ENCODE measurements at places on chromosomes 11 and 22.

DNA sequence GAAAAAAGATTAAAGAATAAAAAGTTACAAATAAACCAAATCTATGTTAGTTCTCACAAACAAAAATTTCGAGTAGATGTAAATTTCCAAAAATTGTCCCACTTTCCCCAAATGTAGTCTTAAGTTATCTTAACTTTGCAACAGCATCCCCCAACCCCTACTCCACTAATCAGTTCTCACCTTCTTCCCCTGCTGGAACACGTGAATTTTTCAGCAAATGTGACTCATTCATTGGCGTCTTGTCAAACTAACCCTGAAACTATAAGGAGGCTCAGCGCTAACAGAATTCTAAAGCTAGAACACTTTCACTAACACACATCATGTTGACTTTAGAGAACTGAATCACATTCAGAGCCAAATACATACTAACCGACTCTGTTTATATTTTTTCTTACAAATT lies 46.1 kb downstream of the PHF21A start:
- no peak for DNase-seq

GRCh38 chr11:111423250-111423615 lies 44.2 kb upstream of the POU2AF1 start:
- no peak for DNase-seq

- no peak for DNase-seq
These were observed 9.3 kb downstream of the MRPL16 start for GRCh38 chr11:59801160-59801706.

GRCh38 chr22:37607010-37607934 lies 1.4 kb upstream of the GGA1 start:
- peak; percentile 89 for DNase-seq

- DNase-seq, result no peak
These were observed 44.4 kb downstream of the GDPD5 start for GRCh38 chr11:75481223-75481921.

DNA sequence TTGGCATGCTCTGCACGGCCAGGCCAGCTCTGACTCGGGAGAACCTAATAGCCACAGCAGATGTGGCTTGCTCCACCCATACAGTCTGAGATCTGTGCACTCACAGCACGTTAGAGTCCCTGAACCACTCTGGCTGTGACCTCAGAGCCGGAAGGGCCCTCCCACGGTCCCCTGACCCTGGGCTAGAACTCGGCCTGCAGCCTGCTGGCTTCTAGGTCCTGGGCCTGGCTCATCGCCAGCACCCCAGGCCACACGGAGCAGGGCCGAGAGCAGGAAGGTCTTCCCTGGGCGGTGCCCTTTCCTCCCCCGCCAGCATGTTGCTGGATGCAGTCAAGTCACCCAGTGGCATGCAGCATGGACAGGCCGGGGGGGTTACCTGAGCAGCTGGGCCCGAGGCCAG lies 35.3 kb upstream of the TTLL12 start:
- no peak for DNase-seq

DNA sequence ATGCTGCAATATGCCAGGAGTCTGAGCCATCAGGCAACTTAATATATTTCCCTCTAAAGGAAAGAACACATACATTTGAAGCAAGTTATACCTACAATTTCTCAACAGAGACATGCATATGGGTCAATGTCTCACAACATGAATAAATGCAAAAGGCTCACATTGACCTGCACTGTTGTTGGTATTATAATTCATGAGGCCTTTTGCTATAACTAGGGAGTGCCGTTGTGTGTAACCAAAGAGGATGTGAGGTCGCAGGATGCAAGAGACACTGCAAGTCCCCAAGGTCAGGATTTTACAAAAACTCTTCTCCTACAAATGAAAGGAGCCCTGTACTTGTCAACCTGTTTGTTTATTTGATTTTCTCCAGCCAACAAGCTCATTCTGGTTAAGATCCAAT lies 250.5 kb downstream of the LARGE1 start:
- DNase-seq, result no peak

DNA sequence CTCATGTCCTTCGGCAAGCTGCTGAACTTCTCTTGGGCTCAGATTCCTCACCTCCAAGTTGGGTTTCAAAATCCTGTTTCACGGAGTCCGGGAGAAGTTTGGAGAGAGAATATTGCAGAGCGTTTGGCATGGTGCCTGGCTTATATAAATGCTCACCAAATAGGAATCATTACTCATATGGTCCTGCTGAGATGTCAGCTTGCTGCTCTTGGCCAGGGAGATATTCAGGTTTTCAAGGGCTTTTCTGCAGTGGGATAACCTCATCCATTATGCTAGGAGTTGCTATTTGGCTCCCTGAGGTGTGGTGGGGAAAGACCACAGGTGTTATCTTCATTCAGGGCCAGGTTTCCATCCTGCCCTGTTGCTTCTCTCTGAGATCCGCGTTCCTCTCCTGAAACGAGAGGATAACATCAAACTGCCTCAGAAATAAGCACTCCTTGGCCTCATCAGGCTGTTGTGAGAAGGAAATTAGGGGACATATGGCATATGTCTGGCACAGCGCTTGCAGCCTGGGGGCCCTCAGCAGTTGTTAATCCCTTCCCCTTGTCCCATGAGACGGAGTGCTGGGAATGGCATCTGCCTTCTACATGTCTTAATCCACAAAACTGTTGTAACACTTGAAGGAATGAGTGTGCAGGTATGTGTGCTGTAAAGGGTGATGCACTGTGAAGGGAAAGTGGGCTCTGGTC lies 29.9 kb upstream of the ACER3 start:
- no peak for DNase-seq

- no peak for DNase-seq
These were observed 127.7 kb upstream of the MTNR1B start for GRCh38 chr11:92841719-92842118.

DNA sequence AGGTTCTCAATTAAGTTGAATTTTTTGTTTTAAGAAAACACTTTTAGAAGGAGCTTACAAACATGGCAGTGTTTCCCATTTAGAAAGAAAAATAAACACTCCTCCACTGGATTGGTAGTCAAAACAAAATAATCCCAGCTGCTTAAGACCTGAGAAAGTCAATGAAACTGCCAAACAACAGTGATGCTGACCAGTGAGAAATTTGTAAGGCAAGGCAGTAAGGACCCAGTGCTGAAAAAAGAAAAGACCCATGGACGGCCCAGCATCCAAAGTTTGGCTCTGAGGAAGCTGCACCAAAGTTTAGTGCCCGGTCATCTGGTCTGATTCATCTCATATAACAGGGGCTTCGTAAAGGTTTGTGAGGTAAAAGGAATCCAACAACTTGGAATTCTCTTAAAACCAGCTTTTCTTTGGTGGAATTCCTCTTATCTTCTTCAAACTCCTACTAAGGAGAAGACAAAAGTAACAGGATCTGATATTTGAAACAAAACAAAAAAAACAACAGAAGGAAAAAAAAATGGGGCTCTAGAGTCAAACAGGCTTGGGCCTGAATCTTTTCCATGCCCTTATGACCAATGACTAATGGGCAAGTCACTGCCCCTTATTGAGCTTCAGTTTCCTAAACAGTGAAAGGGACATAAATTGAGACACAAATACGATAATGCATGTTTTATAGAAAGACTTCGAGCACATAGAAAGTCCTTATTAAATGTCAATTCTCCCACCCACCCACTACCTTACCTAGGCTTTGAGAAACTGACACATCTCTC lies 383.0 kb upstream of the NARS2 start:
- no peak for DNase-seq

DNA sequence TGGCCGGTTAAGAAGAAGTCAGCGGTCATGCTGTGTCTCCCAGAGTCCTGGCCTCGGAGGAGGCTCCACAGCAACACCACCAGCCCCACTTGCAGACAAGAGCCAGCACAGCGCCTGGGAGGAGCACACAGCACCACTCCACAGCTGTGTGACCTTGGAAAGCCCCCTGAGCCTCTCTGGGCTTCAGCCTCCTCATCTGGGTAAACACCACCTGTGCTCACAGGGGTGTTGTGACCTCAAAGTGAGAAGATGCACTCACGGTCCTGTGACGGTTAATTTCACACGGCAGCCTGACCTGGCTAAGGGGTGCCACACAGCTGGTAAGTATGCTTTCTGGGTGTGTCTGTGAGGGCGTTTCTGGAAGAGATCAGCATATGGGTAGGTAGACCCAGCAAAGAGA lies 54.7 kb downstream of the PHF21B start:
- no peak for DNase-seq

DNA sequence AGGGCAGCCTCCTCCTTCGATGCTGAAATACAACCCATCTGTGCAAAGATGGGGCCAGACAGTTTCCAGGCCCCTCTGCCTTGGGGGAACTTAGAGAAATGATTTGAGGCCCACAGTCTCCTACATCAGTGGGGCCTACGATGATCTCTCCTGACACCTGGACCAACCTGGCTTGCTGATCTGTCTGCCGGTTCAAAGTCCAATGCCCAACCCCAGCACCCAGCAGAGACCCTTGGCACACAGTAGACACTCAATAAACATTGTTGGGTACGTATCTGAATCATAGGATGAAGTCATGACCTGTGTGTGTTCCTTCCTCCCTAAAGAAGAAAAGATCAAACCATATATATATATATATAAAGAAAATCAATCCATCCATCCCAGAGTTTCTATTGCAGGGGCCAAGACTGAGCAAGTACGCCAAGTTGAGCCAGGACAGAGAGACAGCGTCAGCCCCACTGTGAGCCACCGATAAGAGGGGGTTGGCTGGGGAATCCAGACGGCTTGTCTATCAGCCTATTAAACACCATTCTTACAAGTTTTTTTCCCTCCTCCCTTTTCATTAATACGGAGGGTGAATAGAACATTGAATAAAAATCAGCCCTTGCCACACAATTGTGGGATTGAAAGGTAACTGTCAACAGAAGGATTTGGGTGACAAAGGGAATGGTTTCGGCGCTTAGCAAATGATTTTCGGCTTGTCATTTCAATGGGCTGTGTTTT lies 244.1 kb downstream of the MN1 start:
- DNase-seq, result no peak

GRCh38 chr11:81658722-81659121 lies 1074.9 kb downstream of the FAM181B start:
- peak; percentile 15 for DNase-seq

DNA sequence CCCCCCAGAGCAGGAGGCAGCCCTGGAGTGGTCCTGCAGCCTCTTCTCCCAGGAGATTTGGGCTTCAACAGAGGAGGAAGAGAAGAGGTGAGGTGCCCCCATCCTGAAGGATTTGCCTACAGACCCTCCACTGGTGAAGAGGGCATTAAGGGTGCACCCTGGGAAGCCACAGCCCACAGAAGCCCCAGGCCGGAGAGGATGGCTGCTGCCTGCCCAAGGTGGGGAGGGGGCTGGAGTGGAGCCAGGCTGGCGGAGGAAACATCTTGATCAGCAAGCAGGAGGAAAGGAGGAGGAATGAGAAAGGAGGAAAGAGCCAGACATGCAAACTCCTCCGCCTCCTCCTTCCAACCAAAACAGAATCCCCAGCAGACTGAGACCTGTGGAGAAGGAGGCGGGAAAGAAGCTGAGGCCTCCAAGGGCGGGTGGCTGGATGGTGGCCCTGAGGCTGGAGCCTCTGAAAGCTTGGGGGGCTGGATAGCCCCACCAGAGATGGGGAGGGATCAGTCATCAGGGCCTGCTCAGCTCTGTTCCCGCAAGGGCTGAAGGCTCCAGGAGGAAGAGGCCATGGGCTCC lies 31.3 kb downstream of the ARRB1 start:
- DNase-seq, result no peak

- DNase-seq, result peak; percentile 23
These were observed 23.1 kb downstream of the PRDM11 start for GRCh38 chr11:45169310-45170072.

DNA sequence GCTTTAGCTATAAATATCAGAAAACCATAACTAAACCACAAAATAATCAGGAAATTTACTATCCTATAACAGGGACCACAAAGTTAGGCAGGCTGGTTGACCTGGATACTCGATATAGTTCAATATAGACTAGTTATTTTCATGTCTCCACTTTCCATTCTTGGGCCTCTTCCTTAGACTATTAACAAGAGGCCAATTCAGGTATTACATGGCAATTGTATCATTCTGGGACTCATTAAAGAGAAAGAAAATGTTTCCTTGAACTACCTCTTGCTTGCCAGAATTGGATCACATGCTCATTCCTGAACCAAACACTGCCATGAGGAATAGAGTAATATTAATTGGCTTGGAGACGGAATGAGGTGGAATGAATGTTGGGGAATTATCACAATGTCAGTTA lies 76.0 kb downstream of the EIF3M start:
- DNase-seq, result no peak

GRCh38 chr22:31130873-31131272 lies 8.1 kb downstream of the INPP5J start:
- no peak for DNase-seq

GRCh38 chr11:30911247-30911646 lies 325.1 kb upstream of the MPPED2 start:
- no peak for DNase-seq

DNA sequence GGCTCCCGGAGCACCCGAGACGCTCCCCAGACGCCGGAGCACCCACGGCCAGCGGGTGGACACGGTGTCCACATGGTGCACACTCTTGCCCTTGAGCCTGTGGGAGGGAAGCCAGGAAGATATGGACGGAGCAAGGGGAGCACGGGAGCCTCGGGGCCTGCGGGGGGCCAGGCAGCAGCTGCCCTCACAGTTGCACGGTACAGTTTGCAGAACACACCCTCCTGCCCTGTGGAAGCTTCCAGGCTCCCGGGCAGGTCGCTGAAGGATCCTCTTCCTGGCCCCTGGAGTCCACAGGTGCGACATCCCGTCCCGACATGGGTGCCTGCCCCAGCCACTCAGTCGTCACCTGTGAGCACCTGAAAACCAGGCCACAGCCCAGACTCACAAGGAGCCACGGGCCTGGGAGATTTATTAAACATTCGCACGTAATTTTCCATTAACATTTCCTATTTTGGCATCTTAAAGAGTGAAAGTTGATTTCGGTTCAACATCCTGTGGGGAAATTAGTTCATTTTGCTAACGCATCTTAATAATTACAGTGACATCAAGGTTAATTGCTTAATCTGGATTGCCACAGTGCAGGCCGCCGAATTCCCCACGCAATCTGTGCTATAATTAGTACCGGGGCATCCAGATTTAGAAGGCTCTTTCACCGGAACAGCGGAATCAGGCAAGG lies 253.3 kb downstream of the BRD1 start:
- no peak for DNase-seq

DNA sequence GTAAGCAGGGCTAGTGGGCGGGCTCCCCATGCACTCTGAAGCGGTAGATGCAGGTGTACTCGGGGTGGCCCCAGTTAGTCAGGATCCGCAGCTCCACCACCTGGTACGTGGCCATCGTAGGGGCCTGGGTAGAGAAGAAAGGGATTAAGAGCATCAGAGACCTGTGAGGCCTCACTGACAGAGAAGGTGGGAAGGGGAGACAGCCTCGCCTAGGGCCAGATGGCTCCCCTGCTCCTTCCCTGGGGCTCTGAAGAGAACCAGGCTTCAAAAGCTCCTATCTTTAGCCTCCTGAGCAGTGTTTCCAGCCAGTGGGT lies 19.6 kb downstream of the SUN2 start:
- DNase-seq, result no peak

DNA sequence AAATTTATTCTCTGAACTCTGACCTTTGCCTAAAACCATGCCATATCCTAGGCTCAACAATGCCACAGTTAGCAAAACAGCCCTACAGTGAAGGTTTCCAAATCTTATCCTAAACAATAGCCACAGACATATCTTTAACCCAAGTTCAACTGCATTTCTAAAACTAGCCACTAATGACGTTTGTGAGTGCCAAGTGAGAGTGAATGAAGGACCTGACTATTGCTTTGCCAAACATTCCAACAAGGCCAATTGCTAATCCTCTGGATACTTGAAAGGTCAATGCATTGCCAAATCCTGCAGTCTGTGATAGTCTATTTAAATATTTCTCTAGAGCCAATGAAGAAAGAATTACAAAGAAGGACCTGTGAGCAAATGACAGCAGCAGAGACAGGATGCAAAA lies 2.5 kb upstream of the OR4C45 start:
- DNase-seq, result no peak

GRCh38 chr22:21009638-21010425 lies 5.1 kb upstream of the P2RX6 start:
- no peak for DNase-seq

All from NCI-H1105 treated with DMSO at 0.1 percent for 48 hours (cell line).